ENCODE measurements at places on chromosomes 3 and 15. TPM values are rescaled to one million over a fixed set of nuclear protein-coding genes. Genes with fewer than 3 reads are reported as not detected.

LYZL4 gene
- polyA plus RNA-seq: not detected

KCNH8 gene
- polyA plus RNA-seq: 0.43 TPM

DLL4 gene
- 3.4 TPM for polyA plus RNA-seq

CCDC191 gene
- polyA plus RNA-seq: 2.1 TPM

ZDHHC3 gene
- 57.5 TPM for polyA plus RNA-seq

DUOXA2 gene
- 0.56 TPM for polyA plus RNA-seq

MAP1A gene
- polyA plus RNA-seq: 0.45 TPM

KNG1 gene
- polyA plus RNA-seq: 0.02 TPM

CEMIP gene
- polyA plus RNA-seq: 1.3 TPM

COPG1 gene
- polyA plus RNA-seq: 76.5 TPM

LRRN1 gene
- 1.6 TPM for polyA plus RNA-seq

ADGRG7 gene
- not detected for polyA plus RNA-seq

DZIP1L gene
- 3.4 TPM for polyA plus RNA-seq

CORO2B gene
- 19.7 TPM for polyA plus RNA-seq

ATP13A5 gene
- not detected for polyA plus RNA-seq

CILP gene
- polyA plus RNA-seq: 2.6 TPM

IL17RC gene
- polyA plus RNA-seq: 71.8 TPM

CCDC39 gene
- polyA plus RNA-seq: not detected

Data from adipose tissue (tissue), 3 donors.